ENCODE measurements at places on chromosomes 6 and 20.

DNA sequence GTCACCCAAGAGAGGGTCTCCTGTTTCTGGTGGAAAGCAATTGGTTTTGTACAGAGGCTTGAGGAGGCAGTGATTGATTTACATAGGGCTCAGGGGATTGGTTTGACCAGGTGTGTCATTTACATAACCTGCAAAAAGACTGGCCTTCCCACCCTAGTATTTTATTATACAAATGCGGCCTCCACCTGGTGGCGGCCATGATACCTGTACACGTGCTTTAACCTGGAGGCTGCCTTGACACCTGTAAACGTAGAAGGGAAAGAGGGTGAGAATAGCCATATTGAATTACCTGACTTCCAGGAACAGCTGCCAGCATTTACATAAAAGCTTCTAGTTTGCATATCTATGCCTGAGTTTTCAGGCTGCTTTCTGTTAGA lies 48.7 kb downstream of the HLA-DPB1 start:
- no peak for DNase-seq

- peak; percentile 26 for DNase-seq
Measured at GRCh38 chr20:33653218-33653899, 8.8 kb upstream of the C20orf144 start.

GRCh38 chr20:17832236-17832915 lies 132.6 kb downstream of the BANF2 start:
- no peak for DNase-seq

DNA sequence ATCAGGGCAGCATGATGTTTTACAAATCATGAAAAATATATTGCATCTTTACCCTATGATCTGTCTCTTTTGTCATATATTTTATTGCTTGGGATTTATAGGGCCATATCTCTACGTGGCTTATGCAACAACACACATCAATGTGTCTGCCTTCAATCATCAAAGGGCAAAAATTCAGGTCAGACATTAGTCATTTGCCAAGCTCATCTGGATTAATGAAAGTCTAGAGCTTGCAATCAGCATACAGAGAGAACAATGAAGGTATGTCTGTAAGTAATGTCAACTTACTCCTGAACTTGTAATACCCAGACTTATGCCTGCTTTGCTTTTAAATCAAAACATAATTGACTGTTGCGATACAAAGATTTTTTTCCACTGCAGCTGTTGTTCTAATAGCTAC lies 282.7 kb downstream of the HAO1 start:
- DNase-seq: no peak

DNA sequence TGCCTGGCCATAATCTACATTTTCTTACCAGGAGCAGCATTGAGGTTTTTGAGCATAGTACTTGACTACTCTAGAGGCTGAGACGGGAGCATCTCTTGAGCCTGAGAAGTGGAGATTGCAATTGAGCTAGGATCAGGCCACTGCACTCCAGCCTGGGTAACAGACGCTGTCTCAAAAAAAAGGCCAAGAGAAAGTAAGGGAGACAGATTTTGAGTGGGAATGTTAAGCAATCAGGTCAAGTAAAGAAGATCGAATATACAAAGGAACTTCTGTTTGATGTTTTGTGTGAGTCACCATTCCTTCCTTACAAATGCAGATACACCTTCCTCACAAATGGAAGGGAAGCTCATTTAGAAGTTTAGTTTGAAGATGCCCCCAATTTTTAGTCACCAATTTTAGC lies 4.4 kb downstream of the PNRC1 start:
- peak; percentile 25 for DNase-seq

DNA sequence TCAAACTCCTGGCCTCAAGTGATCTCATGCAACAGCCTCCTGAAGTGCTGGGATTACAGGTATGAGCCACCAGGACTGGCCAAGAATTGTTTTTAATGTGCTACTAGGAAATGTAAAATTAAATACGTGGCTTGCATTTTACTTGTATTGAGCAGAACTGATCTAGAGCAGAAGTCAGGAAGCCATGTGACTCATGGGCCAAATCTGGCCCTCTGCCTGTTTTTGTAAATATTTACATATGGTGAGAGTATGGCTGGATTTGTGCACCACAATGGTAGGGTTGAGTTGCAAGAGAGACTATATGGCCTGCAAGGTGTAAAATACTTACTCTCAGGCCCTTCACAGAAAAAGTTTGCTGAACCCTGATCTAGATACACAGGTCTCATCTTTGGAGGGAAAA lies 75.8 kb downstream of the LAMP5 start:
- no peak for DNase-seq

Data from suppressor macrophage treated with lipopolysaccharide for 4 hours (primary cell).